ENCODE measurements at places on chromosomes 5 and 9.

DNA sequence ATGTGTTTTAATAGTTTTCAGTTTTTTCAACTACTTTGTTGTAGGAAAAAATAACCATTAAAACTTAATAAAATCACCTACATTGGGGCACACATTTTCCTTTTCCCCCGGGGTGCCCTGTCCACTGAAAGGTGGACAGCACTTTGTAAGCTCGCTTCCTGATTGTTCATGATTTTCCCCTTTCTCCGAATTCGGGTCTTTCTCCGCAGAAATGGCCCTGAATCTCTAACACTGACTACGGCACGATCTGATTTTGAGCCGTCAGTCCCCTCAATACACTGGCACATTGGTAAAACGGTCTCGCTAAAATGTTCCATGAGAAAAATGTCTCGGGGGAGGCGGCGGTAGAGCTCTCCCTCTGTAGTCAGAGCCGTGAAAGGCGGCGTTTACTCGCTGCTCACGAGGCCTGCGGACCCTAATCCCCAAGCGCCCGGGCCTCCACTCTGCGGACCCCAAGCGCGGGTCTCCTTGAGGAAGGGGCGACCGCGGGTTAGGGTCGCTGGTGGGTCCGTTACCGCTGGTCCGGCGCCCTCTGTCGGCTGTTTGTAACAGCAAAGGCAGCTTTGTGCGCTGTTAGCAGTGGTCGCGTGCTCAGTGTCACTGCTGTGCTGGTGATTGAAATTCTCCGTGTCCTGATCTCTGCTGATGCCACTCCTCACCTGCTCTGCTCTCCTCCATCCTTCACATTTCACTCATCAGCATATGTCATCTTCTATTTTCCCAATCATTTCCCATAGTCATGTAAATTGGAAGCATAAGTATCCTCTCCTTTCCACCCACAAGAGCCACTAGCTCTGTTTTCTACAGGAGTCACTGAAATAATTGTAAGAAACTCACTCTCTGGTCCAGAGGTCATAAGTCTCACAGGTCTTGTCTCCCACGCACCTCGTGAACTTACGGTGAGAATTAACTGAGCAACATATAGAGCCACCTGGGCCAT lies 10.8 kb upstream of the IFNA2 start:
- DNase-seq = no peak

DNA sequence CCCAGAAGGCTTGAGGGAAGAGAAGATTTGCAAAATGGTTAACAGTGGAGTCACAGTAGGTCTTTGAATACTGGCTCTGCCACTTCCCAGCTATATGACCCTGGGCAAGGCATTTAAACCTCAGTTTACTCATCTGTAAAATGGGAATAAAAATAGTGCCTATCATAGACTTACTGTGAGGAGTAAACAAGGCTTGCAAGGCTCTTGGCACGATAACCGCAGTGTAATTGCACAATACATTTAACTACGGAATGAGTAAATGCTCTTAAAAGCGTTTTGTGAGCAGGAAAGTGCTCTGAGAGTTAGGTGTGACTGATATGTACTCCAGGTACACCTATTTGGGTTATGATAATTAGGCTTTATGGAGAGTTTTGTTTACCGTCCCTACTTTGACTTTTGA lies 8.4 kb downstream of the SLC36A3 start:
- no peak for DNase-seq

GRCh38 chr9:101848485-101848919 lies 110.1 kb upstream of the GRIN3A start:
- no peak for DNase-seq

DNA sequence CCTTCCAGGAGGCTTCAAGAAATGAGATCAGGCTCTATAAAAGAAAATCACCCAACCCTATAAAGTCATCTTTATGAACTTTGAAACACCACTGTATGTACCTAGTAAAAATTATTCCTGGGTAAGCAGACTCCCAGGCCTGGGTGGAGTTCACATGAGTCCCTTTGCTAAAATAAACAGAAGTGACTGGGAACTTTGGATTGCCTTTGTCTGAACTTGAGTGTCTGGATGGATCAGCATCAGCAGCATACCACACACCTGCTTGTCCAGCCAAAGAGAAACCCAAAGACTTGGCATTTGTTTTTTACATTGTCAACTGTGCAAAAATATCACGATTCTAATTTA lies 79.6 kb upstream of the CDKN2B start:
- no peak for DNase-seq

GRCh38 chr5:168612996-168613395 lies 33.8 kb upstream of the PANK3 start:
- no peak for DNase-seq

DNA sequence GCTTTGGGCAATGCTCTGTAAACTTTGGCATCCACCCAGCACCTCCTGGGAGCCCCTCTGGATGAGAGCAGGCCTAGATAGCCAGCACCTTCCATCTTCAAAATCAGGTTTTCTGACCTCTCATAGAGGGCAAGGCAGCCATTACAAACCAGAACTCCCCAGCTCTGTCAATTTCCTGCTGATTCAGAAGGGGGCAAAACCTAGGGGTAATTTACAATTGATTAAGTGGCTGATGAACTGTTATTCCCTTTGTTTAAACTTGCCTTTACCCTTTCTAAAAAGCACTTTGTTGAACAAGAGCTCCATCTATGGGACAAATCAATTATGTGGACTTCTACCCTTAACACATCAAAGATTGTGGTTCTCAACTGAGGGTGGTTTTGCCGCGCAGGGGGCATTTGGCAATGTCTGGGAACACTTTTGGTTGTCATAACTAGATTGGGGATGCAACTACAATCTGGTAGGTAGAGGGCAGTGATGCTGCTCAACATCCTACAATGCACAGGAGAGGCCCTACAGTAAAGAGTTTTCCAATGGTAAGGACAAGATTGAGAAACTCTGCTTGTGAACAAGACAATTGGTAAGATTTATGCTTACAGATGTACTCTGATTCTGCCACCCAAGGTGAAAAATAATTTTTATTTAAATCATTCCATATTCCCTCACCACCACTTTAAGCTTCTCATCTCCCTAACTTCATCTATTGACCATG lies 184.1 kb downstream of the MARCHF11 start:
- no peak for DNase-seq

DNA sequence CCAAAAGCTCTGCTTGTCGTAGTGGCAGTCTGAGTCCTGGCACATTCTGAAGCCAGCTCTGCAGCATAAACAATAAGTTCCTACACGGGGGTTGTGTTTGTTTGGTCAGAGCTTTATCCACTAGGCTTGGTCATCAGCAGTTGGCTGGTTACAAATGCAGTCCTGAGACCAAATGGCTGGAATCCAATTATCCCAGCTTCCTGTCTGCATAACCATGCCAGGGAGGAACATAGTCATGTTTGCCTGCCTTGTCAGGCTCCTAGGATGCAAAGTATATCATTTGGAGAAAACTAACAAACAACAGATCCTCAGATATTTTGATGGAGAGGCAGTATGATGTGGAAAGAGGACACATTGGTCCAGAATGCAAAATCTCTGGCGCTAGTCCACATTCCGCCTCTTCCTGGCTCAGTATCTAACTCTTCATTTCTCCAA lies 85.8 kb downstream of the FBXO38 start:
- DNase-seq = no peak

DNA sequence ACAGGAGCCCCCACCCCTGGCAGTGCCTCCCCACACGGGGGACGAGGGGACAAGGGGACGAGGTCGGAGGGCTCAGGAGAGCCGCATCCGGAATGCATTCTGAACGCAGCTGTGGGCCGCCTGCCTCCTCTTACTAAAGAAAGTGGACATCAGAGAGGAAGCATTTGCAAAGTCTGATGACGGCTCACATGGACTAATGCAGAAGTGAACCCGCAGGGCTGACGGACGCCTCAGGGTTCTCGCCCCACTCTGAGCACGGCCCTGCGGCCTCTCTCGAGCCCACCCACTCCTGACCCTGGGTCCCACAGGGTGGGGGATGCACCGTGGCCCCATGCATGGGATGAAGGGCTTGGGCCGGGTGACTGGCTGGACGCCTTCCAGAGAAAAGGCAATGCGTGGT lies 5.9 kb downstream of the LPCAT1 start:
- DNase-seq = no peak

DNA sequence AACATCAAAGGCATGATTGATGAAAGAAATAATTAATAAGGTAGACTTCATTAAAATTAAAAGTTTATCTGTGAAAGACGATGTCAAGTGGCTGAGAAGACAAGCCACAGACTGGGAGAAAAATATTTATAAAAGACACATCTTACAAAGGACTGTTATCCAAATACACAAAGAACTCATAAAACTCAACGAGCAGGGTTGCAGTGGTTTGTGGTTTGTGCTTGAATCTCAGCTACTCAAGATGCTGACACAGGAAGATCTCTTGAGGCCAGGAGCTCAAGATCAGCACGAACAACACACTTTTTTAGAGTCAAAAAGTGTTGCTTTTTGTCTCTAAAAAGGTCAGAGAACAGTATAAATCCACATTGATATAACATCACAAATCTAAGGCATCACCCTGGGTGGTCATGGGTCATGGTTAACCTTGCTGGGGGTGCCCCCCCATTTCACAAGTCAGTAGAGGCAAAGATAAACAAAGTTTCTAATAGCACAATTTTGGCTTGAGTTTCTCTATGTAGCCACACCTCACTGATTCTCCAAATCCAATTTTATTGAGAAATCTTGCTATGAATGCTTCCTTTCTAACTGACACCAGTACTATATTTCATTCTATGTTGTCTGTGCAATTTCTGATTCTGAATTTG lies 342.9 kb upstream of the RPS23 start:
- DNase-seq = no peak

DNA sequence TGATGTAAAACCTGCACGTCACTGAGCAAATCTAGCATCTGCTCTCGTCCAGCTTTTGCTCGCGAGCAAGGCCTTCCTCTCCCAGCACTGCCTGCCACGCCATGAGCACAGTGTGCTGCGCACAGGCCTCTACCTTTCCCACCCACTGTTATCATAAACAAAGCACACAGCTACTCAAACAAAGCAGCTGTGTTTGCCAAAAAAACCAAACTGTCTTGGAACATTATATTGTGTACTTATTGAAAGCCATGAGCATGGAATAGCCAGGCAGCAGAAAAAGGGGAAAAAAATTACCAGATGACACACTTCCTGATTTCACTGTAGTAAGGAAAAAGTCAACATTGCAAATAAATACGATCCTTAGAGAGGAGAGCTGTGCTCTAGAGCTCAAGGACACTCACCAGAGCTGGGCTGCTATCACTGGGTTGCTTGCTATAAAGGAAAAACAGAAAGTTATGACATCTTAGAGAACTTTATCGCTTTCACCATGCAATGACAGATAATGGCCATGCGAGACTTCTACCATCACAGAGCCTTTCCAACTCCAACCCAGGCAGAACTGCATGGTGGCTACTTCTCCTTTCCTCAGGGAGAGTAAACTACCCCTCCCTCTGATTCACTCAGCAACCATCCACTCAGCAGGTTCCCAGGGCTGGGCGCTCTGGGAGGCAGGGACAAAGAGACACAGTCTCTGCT lies 69.6 kb downstream of the EPB41L4B start:
- DNase-seq = no peak

GRCh38 chr5:113190347-113190746 lies 213.7 kb downstream of the DCP2 start:
- no peak for DNase-seq
